ENCODE measurements at places on chromosomes 7 and 10.

GRCh38 chr10:128018236-128018635 is 108.0 kb downstream of the MKI67 start:
- H3K4me3 ChIP-seq: no peak overlapping the region
- peaks cover 33% of the 10 kb centered on the region for H3K36me3 ChIP-seq
- no peaks in the 10 kb centered on the region for H3K27me3 ChIP-seq
- H3K27ac ChIP-seq: peak overlapping the region; percentile 54

- no peaks in the 10 kb centered on the region for H3K36me3 ChIP-seq
- no peak overlapping the region for H3K27ac ChIP-seq
- no peak overlapping the region for H3K4me3 ChIP-seq
- H3K27me3 ChIP-seq: no peaks in the 10 kb centered on the region
Observed at GRCh38 chr10:88455831-88456230, 127.3 kb downstream of the RNLS start.

DNA sequence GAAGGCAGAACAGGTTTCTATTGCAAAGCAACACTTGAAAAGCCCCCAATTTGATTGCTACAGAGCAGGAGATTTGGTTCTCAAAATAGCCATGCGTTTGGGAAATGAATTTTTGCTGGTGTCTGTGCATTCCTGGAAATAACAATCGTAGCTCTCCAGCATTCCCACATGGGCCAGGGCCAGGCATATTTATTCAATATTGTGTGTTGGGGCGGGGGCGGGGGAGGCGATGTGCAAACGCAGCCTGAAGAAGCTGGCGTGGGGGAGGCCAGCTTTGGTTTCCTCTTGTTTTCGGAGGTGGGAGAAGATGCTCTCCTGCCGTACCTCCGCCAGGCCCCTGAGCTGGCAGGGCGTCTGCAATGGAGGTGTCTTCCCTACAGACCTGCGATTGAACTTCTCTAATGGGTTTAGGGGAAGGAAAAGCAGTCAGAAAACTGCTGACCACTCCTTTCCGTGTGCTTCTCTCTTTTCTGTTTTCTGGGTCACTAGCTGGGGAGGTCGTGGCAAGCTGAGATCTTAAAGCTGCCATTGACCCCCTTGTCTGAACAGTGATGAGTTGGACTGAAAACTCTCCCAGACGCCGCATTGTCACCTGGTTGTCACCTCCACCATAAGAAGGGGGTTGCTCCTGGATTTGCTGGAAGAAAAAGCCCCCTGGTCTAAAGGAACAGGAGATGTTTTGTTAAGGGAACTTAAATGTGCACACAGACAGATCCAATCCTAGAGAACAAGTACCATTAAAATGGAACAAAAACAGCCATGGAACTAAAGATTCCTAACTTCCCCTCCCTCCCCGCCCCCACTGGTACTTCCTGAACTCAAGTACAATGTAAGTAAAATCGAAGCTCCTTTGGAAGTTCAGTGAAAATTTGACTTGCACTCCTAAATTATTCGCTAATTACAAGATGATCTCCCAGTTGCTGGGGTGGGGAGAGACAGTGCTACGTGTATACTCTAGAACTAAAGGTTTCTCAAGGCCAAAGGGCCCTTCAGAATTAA is 56.4 kb upstream of the HABP2 start:
- H3K36me3 ChIP-seq: no peaks in the 10 kb centered on the region
- no peaks in the 10 kb centered on the region for H3K4me1 ChIP-seq
- H3K27me3 ChIP-seq: no peaks in the 10 kb centered on the region
- no peak for DNase-seq

GRCh38 chr7:114622221-114622620 is 207.6 kb downstream of the FOXP2 start:
- H3K4me3 ChIP-seq: no peak overlapping the region
- no peaks in the 10 kb centered on the region for H3K36me3 ChIP-seq
- no peaks in the 10 kb centered on the region for H3K27me3 ChIP-seq
- DNase-seq: no peak

GRCh38 chr10:5614155-5614721 is 52.2 kb downstream of the ASB13 start:
- peaks cover 10% of the 10 kb centered on the region for H3K27me3 ChIP-seq
- H3K36me3 ChIP-seq: no peaks in the 10 kb centered on the region
- no peak overlapping the region for H3K4me3 ChIP-seq
- no peaks in the 10 kb centered on the region for H3K4me1 ChIP-seq

- no peaks in the 10 kb centered on the region for H3K27me3 ChIP-seq
- no peak overlapping the region for H3K4me3 ChIP-seq
- DNase-seq: peak; percentile 46
Observed at GRCh38 chr7:26675143-26675887, 189.1 kb downstream of the SKAP2 start.

DNA sequence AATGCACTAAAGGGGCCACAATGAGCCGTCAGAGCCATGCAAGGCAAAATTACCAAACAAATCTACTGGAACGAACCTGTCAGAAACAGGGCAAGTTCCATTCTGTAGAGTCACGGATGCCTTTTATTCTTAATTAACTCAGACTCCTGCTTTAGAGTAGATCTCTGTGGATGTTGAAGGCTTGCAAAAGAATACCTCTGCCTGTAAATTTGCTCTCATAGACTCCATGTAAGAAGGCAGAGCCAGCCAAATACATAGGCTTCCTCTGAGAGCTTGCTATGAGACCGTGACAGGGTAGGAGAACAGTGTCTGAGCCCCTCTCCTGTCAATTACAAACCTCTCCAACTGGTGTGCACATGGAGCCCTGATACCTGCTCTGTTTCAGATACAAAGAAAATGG is 787.9 kb upstream of the POM121L12 start:
- H3K4me1 ChIP-seq: no peaks in the 10 kb centered on the region
- no peak overlapping the region for H3K27ac ChIP-seq
- H3K27me3 ChIP-seq: no peaks in the 10 kb centered on the region
- no peaks in the 10 kb centered on the region for H3K36me3 ChIP-seq

- no peaks in the 10 kb centered on the region for H3K36me3 ChIP-seq
- H3K27me3 ChIP-seq: no peaks in the 10 kb centered on the region
- DNase-seq: no peak
- H3K4me1 ChIP-seq: no peaks in the 10 kb centered on the region
- H3K4me3 ChIP-seq: no peak overlapping the region
Observed at GRCh38 chr7:69813637-69814240, 215.5 kb downstream of the AUTS2 start.

GRCh38 chr7:80136261-80137055 is 1.8 kb downstream of the GNAI1 start:
- no peak overlapping the region for H3K27ac ChIP-seq
- no peaks in the 10 kb centered on the region for H3K27me3 ChIP-seq
- DNase-seq: peak; percentile 38

GRCh38 chr10:21733710-21734109 is 199.7 kb downstream of the MLLT10 start:
- H3K27ac ChIP-seq: no peak overlapping the region
- peaks cover 7% of the 10 kb centered on the region for H3K4me1 ChIP-seq
- peaks cover 3% of the 10 kb centered on the region for H3K36me3 ChIP-seq
- H3K4me3 ChIP-seq: no peak overlapping the region
- no peaks in the 10 kb centered on the region for H3K27me3 ChIP-seq

- H3K4me1 ChIP-seq: no peaks in the 10 kb centered on the region
- H3K27ac ChIP-seq: no peak overlapping the region
- peaks cover 5% of the 10 kb centered on the region for H3K36me3 ChIP-seq
- DNase-seq: no peak
- no peak overlapping the region for H3K4me3 ChIP-seq
Observed at GRCh38 chr7:8115547-8116402, 146.2 kb downstream of the ICA1 start.

GRCh38 chr10:47030191-47030703 is 119.0 kb downstream of the PTPN20 start:
- H3K4me1 ChIP-seq: no peaks in the 10 kb centered on the region
- no peak overlapping the region for H3K27ac ChIP-seq
- no peak for DNase-seq
- no peak overlapping the region for H3K4me3 ChIP-seq
- no peaks in the 10 kb centered on the region for H3K36me3 ChIP-seq

DNA sequence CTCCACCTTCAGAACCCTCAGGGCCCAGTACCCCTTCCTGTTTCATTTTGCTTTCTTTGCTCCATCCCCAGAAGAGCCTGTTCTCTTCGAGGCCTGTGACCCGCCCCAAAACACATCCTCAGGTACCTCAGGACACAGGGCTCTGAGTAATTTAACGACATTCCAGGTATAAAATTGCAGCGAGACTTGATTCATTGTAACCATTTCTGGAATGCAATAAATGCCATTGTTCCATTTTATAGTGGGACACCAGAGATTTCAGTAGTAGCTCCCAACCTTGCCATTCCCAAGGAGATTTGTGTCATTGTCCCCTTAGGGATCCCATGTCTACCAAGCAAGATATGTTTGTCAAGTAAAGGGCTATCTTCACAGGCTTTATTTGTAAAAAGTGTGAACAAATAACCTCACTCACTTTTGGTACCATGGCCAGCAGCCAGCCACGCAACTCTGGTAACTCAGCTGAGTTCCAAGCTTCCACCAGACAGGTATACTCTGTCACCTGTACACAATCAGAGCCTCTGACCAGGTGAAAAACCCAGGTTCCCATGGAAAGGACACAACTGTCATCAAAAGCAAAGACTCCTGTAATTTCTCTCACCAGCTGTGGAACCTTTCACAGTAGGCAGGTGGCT is 441.3 kb downstream of the PLXNA4 start:
- no peak overlapping the region for H3K4me3 ChIP-seq
- peaks cover 52% of the 10 kb centered on the region for H3K36me3 ChIP-seq
- no peak for DNase-seq
- H3K27ac ChIP-seq: no peak overlapping the region
- no peaks in the 10 kb centered on the region for H3K27me3 ChIP-seq

DNA sequence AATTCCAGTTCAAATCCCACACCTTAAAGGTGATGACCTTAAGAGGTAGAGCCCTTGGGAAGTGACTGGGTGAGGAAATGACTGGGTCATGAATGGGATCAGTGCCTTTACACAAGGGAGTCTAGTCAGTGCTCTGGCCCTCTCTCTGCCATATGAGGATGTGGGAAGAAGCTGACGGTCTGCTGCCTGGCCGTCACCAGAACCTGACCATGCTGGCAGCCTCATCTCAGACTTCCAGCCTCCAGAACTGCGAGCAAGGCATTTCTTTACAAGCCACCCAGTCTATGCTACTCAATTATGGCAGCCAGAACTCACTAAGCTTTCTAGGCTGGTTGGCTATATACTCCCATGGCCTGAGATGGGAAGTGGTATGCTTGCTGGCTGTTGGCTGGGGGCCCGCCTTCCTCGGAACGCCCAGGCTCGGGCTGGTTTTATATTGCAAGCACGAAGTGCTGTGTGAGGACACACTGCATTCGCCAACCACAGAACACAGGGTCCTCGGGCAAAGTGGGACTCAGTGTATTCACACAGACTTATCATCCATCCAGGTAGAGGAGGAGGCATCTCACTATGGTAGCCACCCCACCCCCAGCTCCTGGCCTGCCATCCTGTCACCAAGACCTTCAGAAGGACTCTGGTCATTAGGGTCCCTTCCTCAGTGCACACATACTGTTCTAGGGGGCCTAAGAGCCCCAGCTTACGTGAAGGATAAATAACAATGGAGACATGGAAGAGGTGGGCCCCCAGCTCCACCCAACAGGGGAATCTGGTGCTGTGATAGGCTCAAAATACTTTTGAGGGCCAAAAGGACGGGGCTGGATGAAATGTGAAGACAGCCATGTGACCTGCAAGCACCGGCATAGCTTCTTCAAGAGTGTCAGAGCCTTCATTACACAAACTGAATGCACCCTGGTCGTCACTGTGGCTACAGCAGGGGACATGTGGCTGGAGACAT is 49.0 kb downstream of the ZRANB1 start:
- no peaks in the 10 kb centered on the region for H3K27me3 ChIP-seq
- no peaks in the 10 kb centered on the region for H3K4me1 ChIP-seq
- H3K4me3 ChIP-seq: no peak overlapping the region

DNA sequence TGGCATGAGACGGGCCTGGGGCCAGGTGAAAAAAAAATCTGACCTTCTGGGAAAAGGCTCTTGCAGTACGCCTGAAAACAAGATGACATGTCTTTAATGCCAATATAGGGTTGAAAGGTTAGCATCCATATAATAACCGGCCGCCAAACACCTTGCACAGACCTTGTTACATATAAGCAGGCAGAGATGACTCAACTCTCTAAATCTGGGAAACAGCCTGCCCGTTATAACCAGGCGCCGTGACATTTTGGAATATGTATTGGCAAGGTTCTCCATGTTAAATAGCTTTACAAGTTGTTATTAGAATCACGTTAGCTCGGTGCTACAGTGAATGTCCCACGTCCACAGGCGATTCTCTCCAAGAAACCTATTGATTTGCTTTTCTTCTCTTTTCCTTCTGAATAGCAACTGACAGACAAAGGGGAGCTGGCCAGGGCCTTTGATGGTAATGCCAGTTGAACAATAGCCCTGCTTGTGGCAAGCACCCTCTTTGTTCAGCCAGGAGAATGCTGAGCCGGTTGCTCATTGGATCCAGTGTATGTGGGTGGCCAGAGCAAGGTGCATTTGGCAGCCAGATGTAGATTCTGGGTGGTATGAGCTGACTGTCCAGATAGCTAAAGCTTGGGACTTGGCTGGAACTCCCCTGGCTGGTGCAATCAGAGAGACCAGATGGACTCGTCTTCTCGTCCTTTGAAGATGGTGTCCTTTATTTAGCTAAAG is 80.1 kb upstream of the AUTS2 start:
- no peaks in the 10 kb centered on the region for H3K27me3 ChIP-seq
